GM04504 (cell line): ENCODE measurements at places on chromosomes 5 and 9.

GRCh38 chr5:79490323-79490936 is 23.5 kb downstream of the HOMER1 start:
- DNase-seq, result no peak

DNA sequence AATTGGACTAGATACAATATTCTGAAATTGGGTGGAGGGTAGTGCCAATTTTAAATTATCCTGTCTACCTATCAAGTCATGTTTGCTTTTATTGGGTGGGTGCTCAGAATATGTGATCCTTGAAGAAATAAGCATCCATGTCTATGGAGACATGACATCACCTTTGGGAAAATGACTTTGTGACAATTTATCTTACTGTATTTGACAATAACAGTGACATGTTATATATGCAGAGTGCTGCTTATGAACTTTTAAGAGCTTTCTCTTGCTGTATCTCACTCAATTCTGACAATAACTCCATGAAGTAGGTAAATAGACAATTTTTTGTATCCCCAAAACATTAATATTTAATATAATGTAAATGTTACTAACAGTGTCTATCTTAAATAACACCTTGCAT is 15.1 kb upstream of the ACTBL2 start:
- no peak for DNase-seq

DNA sequence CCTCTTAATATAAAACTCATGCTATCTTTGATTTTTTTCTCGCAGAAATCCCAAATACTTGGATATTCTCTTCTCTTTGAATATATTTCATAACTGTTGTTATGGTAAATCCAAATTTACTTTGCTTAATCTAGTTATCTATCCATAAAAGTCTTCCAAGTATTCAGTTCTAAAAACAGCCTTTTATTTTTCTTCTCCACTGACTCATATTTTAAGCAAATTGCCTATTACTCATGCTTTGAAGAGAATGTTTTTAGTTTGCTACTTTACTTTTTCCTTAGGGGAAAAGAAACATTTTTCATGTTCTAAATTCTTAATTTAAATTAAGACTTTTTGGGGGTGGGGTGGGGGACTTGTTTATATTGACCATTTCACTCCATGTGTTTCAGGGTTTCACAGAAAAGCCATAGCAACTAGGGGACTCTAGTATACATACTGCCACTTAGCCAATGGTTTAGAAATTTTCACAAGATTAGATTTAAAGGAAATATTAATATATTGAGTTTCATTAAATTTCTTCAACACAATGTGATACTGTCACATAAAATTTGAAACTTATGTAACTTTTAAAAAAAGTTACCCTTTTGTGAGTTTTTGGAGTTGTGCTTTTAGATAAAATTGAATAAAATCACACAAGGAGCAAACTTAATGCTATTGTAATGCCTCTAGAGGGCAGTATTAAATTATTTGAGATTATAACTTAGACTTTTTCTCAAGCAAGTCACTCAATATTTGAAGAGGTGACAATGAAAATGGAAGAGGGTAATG is 545.8 kb upstream of the ARRDC3 start:
- DNase-seq, result no peak

- no peak for DNase-seq
Measured at GRCh38 chr5:135214897-135215616, 181.0 kb upstream of the PITX1 start.

DNA sequence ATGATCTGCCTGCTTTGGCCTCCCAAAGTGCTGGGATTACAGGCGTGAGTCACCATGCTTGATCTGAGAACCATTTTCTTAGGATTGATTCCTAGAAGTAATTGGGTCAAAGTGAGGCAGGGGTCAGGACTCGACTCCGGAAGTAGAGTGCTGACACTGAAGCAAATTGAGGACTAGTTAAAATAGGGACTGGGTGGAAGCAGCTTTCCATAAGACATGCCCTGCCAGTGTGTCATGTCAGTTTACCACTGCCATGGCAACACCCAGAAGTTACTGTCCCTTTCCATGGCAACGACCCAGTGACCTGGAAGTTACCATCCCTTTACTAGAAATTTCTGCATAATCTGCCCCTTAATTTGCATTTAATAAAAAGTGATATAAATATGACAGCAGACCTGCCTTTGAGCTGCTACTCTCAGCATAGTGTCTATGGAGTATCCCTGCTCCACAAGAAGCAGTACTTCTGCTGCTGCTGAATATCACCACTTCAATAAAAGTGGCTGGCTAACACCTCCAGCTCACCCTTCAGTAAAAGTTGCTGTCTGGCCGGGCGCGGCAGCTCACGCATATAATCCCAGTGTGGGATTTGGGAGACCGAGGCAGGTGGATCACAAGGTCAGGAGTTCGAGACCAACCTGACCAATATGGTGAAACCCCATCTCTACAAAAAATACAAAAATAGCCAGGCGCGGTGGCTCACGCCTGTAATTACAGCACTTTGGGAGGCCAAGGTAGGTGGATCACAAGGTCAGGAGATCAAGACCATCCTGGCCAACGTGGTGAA is 47.8 kb upstream of the JADE2 start:
- no peak for DNase-seq

GRCh38 chr9:87685441-87685840 is 40.5 kb upstream of the CTSL start:
- DNase-seq, result no peak
